ENCODE measurements at places on chromosomes 5 and 9.

- no peak for DNase-seq
These were observed 333.9 kb upstream of the SEMA6A start for GRCh38 chr5:116908537-116908936.

DNA sequence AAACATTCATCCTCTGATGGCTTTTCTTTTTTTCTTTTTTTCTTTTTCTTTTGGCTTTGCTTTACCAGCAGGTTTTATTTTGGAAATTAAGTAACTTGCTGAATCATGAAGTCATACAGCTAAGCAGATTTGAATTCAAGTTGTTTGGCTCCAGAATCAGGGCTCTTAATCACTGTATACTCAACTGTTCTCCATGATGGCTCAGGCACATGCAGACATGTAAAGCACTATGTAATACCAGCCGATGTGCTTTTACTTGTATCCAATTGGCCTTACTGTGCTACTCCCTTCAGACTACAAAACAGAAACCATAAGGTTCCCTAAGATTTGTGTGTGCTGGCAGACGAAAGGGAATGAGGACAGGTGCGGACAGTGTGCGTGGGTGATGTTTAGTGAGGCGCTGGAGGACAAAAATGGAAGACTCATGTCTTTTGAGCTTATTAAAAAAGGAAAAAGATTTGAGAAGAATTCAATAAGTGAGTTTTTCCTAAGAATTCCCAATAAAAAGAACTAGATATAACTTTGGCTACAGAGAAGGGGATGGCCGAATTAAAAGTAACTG, 44.7 kb upstream of the OTP start:
- no peak for DNase-seq

- DNase-seq: no peak
These were observed 208.4 kb downstream of the PDE4D start for GRCh38 chr5:59685191-59685530.

- DNase-seq: no peak
These were observed at the start of gene GALNT10 for GRCh38 chr5:154190595-154191304. Gene GALNT10 (plus strand): TSS chr5:154190733. CDS start chr5:154190867, 134 bp downstream.

DNA sequence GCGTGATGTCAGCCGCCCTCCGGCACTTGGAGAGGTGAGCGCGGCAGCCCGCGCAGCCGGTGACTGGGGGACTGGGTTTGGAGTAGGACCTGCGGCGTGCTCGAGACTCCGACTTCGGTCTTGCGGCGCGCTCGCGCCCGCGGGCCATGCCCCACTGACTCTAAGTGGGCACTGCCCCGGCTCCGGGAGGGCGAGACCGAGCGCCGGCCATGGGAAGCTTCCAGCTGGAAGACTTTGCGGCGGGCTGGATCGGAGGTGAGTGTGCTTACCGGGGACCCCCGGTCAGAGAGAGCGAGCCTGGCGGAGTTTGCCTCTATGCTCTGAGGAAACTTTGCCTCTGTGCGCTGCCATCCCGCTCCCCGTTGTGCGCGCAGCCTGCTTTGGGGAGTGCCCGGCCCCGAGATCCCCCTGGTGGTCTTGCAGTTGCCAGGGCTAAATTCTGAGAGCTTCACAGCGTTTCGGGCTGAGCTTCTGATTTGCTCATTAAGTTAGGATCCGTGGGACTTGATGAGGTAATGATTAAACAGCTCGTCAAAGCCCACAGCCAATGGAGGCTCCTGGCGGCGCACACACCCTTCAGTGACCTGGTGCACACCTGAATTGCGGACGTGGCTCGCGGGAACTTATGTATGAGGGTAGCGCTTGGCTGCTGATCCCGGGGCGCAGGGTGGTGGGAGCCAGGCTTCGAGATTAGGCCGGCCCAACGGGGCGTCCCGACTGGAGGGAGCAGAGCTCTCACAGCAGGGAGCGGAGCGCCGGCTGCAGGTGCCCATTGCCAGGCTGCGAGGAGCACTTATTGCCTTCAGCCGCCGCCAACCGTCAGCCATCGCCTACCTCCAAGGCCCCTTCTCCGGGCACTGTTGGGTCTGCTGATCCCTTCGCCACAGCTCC, at the start of gene SLC25A48:
Gene SLC25A48, plus strand, starts transcription at position 25 of the 891 bp plus-strand sequence. Its CDS starts 185 bp downstream, at position 210.
- no peak for DNase-seq

DNA sequence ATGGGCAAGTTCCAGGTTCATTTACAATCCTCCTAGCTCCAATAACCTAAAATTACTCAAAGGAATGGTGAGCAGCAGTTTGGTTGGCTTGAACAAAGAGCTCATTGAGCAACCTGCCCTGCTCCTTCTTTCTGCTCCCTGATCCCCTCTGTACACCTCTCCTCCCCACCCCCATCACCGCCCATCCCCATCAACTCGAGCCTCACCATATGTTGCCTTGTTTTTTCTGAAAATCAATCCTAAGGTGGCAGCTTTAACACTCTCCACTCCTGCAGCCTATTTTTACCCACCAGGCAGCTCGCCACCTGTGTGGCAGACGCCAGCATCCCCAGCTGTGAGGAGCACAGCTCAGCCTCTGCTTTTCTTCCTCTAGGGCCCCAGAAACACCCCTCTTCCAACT, 533.4 kb upstream of the BRINP1 start:
- DNase-seq: no peak

DNA sequence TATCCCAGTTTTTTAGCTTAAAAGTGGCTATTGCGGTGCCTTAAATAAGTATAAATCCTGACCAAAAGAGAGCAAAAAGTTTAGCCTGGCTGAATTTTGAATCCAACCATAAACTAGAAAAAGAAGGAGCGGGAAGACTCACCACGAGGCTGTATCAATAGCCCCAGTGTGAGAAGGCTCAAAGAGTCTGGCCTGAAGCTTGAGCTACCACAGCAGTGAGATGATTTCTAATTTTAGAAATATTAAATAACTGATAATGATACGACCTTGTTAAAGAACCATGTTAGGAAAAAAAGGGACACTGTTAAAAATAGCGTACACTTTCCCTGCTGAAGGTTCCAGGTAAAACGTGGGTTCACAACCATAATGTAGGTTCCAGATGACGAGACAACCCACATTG, 134.1 kb upstream of the ZNF462 start:
- no peak for DNase-seq

DNA sequence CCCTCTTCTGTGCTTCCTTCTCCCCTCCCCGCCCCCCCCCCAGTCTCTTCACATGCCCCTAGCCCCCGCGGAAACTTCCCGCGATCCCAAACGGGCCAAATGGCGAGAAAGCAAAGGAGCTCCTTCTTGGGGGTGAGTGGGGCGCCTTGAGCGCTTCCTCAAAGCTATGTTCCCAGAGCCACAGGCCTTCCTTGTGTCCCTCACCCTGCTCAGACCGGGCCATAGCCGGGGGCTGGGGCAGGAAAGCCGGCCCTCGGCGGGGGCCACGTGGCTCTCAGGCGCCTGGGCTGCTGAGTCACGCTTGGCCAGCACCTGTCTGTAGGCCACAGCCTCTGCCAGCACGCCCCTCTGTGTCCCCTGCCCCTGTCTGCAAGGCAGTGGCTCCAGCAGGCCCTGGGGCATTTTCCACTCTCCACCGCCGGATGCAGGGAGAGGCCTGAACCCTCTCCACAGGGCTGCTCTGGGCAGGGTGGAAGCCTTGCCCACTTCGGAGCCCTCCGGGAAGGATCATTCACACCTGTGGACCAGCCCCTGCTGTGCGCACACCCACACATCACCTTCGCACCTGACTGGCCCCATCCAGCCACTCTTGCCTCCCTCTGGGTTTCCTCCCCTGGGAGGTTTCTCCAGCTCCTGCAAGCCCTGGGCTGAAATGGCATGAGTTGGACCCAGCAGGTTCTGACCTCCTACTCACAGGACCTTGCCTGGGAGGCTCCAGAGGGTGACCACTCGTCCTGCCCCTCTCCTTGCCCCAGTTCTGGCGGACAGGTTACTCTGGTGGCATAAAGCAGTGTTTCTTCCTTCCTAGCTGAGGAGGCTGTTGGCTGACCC, 1.2 kb upstream of the SQSTM1 start:
- DNase-seq: no peak

- DNase-seq: no peak
These were observed 295.9 kb downstream of the CEMIP2 start for GRCh38 chr9:71472400-71472799.

DNA sequence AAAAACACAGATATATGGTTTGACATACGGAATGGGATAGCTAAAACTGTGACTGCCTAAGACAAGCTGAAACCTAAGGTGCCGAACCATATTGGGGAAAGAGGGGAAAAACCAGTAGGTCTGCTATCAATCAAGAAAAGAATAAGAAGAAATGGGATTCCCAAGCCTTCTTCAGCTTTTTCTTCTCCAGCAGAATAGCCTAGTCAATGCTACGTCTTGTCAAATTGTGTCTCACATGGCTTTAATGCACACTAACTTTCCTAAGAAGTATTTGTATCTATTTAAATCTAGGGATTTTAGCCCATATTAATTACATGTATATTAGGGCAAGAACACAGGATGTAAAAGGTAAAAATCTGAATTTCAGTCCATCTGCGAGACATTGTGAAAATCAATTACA, 797 bp upstream of the FBXO38 start:
- no peak for DNase-seq

- DNase-seq: no peak
These were observed 149.7 kb upstream of the RASGRF2 start for GRCh38 chr5:80810425-80810824.

Measured in NCI-H187 treated with DMSO at 0.1 percent for 48 hours (cell line).